ENCODE measurements at places on chromosomes 16 and 17. TPM values are rescaled to one million over a fixed set of nuclear protein-coding genes. Genes with fewer than 3 reads are reported as not detected.

GRCh38 chr17:77999413-78000173, 41.1 kb downstream of the TNRC6C start:
- no peak overlapping the region for H3K4me3 ChIP-seq
- peaks cover 7% of the 10 kb centered on the region for H3K36me3 ChIP-seq
- no peak for DNase-seq

NPW gene
- not detected for total RNA-seq

DNA sequence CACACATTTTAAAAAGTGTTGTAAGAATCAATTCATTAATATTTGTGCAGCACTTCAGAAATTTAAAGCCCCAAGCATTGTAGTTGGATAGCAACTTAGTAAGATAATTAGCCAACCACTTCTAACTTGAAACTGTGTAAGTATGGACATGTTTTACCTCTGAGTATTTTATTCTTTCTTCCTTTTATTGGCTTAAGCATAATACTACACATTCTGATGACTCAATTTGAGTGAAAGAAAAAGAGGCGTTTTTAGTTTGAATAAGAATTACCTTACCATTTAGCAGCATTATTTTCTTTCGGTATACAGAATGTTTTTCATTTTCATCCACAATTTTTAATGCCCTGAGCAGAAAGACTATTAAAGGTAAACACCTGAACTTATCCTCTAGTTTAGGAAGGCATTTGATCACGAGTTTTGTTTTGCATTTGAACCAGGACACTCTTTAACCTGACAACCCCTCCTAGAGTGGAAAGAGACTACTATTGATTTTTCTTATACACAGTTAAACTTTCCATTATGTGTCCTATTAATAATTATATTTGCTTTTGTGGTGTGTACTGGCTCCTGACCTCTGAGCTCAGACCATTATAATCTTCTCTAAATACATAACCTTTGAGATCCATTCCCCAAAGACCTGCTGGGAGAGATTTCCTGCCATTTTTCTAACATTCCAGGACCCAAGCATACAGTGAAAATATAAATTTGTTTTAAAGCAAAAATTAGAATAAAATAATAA, 9.2 kb downstream of the NACA2 start:
- no peaks in the 10 kb centered on the region for H3K4me1 ChIP-seq
- H3K27me3 ChIP-seq, result no peaks in the 10 kb centered on the region
- H3K36me3 ChIP-seq, result no peaks in the 10 kb centered on the region
- no peak for DNase-seq
- H3K27ac ChIP-seq, result no peak overlapping the region
- H3K4me3 ChIP-seq, result no peak overlapping the region

NCBP3 gene
- 48.5 TPM for total RNA-seq

- H3K27me3 ChIP-seq, result no peaks in the 10 kb centered on the region
- H3K27ac ChIP-seq, result no peak overlapping the region
- H3K36me3 ChIP-seq, result no peaks in the 10 kb centered on the region
- DNase-seq, result no peak
- no peaks in the 10 kb centered on the region for H3K4me1 ChIP-seq
These were observed 13.9 kb downstream of the KIAA0513 start for GRCh38 chr16:85041219-85042166.

- DNase-seq, result peak; percentile 54
- H3K4me1 ChIP-seq, result peaks cover 3% of the 10 kb centered on the region
- H3K27me3 ChIP-seq, result no peaks in the 10 kb centered on the region
- no peak overlapping the region for H3K4me3 ChIP-seq
These were observed 35.1 kb downstream of the IGF2BP1 start for GRCh38 chr17:49031965-49032928.

DNA sequence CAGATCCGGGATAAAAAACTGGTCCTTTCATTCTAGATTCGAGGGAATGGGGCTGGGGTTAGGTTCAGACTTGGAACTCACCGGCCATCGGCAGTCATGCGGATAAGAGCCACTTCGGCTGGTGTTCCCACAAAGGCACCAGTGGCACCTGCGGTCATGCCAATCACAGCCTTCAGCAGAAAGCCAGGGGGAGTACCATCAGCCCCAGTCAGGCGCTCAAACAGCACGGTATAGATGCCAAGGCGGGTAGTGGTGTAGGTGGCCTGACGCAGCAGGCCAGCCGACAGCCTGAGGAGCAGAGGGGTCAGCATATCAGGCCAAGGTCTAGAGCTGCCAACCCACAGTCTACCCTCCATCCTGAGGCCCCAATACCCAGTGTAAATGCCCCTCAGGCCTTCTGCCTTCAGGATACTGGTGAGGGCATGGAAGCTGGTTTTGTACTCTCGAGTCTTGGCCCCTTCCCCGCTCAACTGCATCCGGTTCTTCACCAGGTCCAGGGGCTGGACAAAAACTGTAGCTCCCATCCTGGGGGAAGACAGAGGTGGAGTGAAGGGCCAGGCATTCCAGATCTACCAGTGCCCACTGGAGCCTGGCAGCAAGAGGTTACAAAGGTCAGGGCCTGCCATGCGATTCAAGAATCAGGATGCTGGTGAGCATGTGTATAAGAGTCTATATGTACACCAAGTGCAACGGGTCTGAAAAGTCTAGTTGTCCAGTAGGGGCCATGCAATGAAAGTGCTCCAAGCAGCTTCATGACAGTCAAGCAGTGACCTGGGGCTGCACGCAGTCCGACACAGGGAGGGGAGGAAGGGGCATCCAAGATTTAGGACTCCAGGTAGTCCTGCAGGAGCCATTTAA, 929 bp downstream of the SLC25A11 start:
- H3K27me3 ChIP-seq, result no peaks in the 10 kb centered on the region
- peak overlapping the region; percentile 99 for H3K4me3 ChIP-seq
- DNase-seq, result no peak
- peaks cover 26% of the 10 kb centered on the region for H3K36me3 ChIP-seq
- H3K4me1 ChIP-seq, result peaks cover 54% of the 10 kb centered on the region

- H3K4me3 ChIP-seq, result no peak overlapping the region
- no peak overlapping the region for H3K27ac ChIP-seq
- H3K4me1 ChIP-seq, result peaks cover 56% of the 10 kb centered on the region
- no peaks in the 10 kb centered on the region for H3K36me3 ChIP-seq
- H3K27me3 ChIP-seq, result no peaks in the 10 kb centered on the region
These were observed 82.9 kb downstream of the PITPNC1 start for GRCh38 chr17:67459985-67460384.

SLC13A5 gene
- total RNA-seq, result not detected

DNA sequence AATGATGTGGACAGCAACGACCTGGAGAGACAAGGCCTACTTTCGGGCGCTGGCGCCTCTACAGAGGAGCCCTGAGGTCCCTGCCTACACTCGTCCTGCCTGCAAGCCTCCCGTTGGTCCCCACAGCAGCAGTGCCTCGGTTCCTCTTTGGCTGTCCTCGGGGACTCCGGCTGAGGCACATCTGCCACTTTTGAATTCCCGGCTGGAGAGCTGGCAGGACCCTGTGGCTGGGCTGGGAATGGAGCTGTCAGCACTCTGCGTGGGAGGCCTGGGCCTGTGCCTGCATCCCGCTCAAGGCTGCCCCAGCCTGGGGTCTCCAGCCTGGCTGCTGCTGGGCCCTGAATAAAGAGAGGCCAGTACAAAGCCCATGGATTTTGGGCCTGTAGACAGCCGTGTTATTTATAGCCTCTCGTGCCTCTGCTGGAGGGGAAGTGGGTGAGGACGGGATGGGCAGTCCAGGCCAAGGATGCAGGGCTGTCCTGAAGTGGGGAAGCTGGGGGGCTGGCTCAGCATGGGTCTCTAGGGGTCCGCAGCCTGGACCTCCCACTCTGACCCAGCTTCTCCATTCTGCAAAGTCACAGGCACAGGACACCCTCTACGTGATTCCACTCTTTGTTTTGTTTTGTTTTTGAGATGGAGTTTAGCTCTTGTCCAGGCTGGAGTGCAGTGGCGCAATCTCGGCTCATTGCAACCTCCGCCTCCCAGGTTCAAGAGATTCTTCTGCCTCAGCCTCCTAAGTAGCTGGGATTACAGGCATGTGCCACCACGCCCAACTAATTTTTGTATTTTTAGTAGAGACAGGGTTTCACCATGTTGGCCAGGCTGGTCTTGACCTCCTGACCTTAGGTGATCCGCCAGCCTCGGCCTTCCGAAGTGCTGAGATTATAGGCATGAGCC, 10.6 kb upstream of the SPNS2 start:
- H3K27ac ChIP-seq, result no peak overlapping the region
- no peaks in the 10 kb centered on the region for H3K27me3 ChIP-seq
- no peaks in the 10 kb centered on the region for H3K36me3 ChIP-seq
- H3K4me3 ChIP-seq, result no peak overlapping the region
- H3K4me1 ChIP-seq, result peaks cover 30% of the 10 kb centered on the region

- no peaks in the 10 kb centered on the region for H3K36me3 ChIP-seq
- no peak for DNase-seq
These were observed 4.8 kb downstream of the ADAP2 start for GRCh38 chr17:30926516-30926915.

DNA sequence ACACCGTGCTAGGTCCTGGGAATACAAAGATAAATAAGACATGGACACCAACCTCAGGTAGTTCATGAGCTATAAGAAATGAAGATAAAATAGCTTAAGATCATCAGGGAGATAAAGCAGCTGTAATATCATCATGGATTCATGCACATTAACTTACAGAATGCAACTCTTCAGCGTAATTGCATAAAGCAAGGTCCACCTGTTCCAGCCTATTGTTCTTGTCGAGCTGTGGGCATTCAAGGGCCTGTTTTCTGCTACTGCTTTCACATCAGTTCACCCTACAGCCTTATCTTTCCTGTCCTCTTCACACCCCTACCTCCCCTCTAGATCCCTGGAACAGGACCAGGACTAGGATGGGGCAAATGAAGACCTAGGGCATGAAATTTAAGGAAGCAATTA, 133.9 kb downstream of the SPACA3 start:
- H3K27ac ChIP-seq, result no peak overlapping the region
- H3K4me1 ChIP-seq, result no peaks in the 10 kb centered on the region
- no peaks in the 10 kb centered on the region for H3K36me3 ChIP-seq
- no peak for DNase-seq

- H3K4me1 ChIP-seq, result peaks cover 64% of the 10 kb centered on the region
- peak overlapping the region; percentile 95 for H3K27ac ChIP-seq
- peaks cover 44% of the 10 kb centered on the region for H3K36me3 ChIP-seq
- H3K4me3 ChIP-seq, result peak overlapping the region; percentile 93
These were observed 616 bp downstream of the SRSF2 start for GRCh38 chr17:76736349-76737081.

GRCh38 chr16:57920215-57920879, 50.6 kb downstream of the CNGB1 start:
- no peak for DNase-seq
- no peak overlapping the region for H3K27ac ChIP-seq
- no peaks in the 10 kb centered on the region for H3K4me1 ChIP-seq
- no peaks in the 10 kb centered on the region for H3K27me3 ChIP-seq
- H3K4me3 ChIP-seq, result no peak overlapping the region
- H3K36me3 ChIP-seq, result no peaks in the 10 kb centered on the region

GRCh38 chr17:17107891-17108431, 65.7 kb downstream of the MPRIP start:
- no peaks in the 10 kb centered on the region for H3K36me3 ChIP-seq
- no peak for DNase-seq
- H3K4me1 ChIP-seq, result peaks cover 63% of the 10 kb centered on the region
- no peaks in the 10 kb centered on the region for H3K27me3 ChIP-seq
- H3K4me3 ChIP-seq, result no peak overlapping the region

DNA sequence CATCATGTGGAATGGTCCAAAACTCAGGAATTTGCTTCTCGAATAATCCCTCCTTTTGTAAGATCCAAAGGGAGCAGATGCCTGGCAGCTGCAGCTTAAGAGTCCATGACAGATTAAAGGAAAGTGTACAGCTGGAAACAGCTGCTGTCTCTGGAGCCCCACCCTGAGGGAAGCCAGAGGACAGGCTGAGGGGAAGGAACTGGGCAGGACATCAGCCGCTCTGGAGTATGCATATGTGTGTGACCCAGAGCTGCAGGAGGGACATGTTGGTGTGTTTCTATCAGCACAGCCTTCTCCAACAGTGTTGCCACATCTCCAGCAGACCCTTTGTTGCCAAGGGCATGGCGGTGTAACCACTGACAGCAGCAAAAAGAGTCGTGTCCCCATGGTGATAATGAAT, 46.2 kb downstream of the CYB561 start:
- H3K4me3 ChIP-seq, result no peak overlapping the region
- DNase-seq, result no peak
- no peak overlapping the region for H3K27ac ChIP-seq
- no peaks in the 10 kb centered on the region for H3K4me1 ChIP-seq

GRCh38 chr16:52967744-52968143, 85.0 kb downstream of the CHD9NB start:
- no peaks in the 10 kb centered on the region for H3K27me3 ChIP-seq
- H3K27ac ChIP-seq, result no peak overlapping the region
- H3K4me3 ChIP-seq, result no peak overlapping the region
- no peaks in the 10 kb centered on the region for H3K36me3 ChIP-seq

GRCh38 chr17:28878981-28879380, 18.6 kb downstream of the FLOT2 start:
- peaks cover 54% of the 10 kb centered on the region for H3K36me3 ChIP-seq
- H3K27me3 ChIP-seq, result no peaks in the 10 kb centered on the region

KRTAP17-1 gene
- not detected for total RNA-seq

GRCh38 chr16:23279721-23280153, 22.4 kb upstream of the SCNN1B start:
- H3K27ac ChIP-seq, result no peak overlapping the region
- H3K4me1 ChIP-seq, result no peaks in the 10 kb centered on the region
- H3K27me3 ChIP-seq, result no peaks in the 10 kb centered on the region
- H3K36me3 ChIP-seq, result no peaks in the 10 kb centered on the region
- H3K4me3 ChIP-seq, result no peak overlapping the region

MMP15 gene
- total RNA-seq, result 1.8 TPM

DNA sequence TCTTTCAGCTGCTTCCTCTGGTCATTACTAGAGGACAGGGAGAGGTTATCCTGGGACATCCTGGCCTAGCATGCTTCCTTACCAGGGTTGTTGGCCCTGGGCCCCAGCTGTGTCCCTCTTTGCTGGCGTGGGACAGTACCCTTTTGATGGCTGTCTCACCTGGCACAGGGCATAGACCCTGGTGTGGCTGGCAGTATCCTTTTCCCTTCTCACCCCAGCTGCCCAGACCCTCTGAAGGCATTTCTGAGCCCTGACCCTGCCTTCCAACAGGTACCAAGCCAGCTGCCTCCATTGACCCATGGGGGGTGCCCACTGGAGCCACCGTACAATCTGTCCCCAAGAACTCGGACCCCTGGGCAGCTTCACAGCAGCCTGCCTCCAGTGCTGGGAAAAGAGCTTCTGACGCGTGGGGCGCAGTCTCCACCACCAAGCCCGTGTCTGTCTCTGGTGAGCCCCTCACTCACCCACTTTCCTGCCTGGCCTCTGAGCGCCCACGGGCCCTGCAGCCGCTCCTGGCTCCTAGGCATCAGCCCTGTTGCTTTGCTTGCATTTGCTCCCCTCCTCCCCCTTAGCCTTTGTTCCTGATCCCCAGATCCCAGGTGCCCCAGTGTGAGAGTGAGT, 34.0 kb downstream of the B9D1 start:
- H3K27me3 ChIP-seq, result no peaks in the 10 kb centered on the region
- H3K4me3 ChIP-seq, result no peak overlapping the region
- no peak overlapping the region for H3K27ac ChIP-seq

ACSM2A gene
- not detected for total RNA-seq
